Suprapubic skin (tissue), 4 donors: ENCODE measurements at places on chromosomes 1 and 21.

DNA sequence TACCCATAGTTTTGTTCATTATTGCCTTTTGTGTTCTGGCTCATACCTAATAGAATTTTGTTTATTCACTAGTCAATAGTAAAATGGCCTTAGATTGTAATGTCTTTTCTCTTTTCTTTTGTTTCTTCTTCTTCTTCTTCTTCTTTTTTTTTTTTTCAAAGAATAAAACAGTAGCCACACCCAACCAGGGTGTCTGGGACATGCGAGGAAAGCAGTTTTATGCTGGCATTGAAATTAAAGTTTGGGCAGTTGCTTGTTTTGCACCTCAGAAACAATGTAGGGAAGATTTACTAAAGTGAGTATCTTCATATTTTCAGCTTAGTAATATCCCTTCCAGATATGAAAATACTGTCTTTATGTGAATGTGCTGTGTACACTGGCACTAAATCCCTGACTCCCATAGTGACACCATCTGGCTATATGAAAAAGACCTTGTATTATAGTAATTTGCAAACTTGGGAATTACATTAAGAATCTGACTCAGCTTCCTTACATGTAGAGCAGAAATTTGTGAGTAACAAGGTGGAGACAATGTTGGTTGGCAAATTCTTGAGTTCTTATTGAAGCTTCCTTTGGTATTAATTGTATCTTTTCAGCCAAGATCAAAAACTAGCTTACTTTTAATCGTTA, 24.6 kb downstream of the AGO4 start:
- peaks cover 81% of the 10 kb centered on the region for H3K36me3 ChIP-seq
- no peak for DNase-seq
- peaks cover 6% of the 10 kb centered on the region for H3K4me1 ChIP-seq

DNA sequence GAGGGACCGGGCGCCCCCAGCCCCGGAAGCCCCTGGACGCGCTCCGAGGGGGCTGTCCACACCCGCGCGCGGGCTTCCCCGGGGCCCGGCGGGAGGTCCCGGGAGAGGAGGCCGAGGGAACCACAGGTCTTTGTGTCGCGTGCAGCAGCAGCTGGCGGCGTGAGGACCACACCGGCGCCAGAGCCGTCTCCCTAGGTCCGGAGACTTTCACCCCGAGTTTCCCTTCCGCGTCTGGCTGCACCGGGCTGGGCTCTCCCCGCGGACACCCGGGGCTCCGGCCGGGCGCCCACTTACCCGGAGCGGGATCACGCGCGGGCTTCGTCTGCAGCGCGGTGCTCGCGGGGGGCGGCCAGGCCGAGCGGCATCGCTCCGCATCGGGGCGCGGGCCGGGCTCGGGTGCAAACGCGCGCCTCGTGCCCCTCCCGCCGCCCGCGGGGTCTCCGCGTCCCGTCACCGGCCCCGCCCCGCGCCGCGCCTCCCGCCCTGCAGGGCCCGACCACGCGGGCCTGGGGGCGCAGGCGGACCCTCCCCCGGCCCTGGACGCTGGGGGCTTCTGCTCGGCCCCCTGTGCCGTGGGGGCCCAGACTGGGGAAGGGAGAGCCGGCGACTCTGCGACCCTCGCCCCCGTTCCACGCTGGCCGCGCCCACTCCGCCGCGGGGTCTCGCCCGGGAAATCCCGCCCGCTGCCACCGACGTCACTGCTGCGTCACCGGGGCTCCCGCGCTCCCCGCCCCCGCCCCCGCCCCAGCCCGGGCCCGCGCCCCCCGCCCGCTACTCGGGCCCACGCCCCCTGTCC, at the start of gene GNG4:
GNG4 (minus strand) TSS at position 417 of the 796 bp plus-strand sequence. CDS start 65,946 bp downstream, outside the sequence.
- H3K27ac ChIP-seq, result no peak within 1 kb of the TSS
- no peaks in the 10 kb centered on the region for H3K36me3 ChIP-seq
- no peak for DNase-seq

GRCh38 chr1:18603212-18603852, 27.3 kb upstream of the PAX7 start:
- no peaks in the 10 kb centered on the region for H3K36me3 ChIP-seq
- no peak for DNase-seq
- no peak overlapping the region for H3K27ac ChIP-seq
- no peak overlapping the region for H3K4me3 ChIP-seq
- H3K4me1 ChIP-seq, result peaks cover 9% of the 10 kb centered on the region

DNA sequence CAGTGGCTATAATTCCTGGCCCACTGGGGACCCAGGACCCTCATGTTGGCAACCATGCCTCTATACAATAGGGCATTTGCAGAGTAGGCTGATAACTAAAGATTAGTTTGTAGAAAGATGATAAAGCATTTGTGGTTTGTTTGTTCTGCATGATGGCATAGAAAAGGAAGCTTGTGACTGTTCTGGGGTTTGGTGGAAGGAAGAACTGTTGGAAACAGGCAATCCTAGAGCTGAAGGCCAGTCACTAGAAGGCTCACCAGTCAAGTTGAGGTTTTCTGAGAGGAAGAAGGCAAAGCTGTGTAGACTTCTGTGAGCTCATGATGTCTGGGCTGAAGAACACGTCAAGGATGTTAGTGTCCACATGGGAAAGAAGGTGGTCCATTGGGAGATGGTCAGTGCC, 140.3 kb upstream of the VANGL1 start:
- H3K36me3 ChIP-seq, result no peaks in the 10 kb centered on the region
- H3K27me3 ChIP-seq, result no peaks in the 10 kb centered on the region
- H3K4me1 ChIP-seq, result no peaks in the 10 kb centered on the region
- no peak for DNase-seq

GRCh38 chr21:46130831-46131587, 24.4 kb downstream of the FTCD start:
- H3K27ac ChIP-seq, result no peak overlapping the region
- H3K4me1 ChIP-seq, result no peaks in the 10 kb centered on the region
- H3K27me3 ChIP-seq, result no peaks in the 10 kb centered on the region
- H3K4me3 ChIP-seq, result no peak overlapping the region

GRCh38 chr1:198387587-198387986, 152.9 kb downstream of the ATP6V1G3 start:
- no peaks in the 10 kb centered on the region for H3K27me3 ChIP-seq
- H3K27ac ChIP-seq, result no peak overlapping the region
- no peaks in the 10 kb centered on the region for H3K4me1 ChIP-seq

DNA sequence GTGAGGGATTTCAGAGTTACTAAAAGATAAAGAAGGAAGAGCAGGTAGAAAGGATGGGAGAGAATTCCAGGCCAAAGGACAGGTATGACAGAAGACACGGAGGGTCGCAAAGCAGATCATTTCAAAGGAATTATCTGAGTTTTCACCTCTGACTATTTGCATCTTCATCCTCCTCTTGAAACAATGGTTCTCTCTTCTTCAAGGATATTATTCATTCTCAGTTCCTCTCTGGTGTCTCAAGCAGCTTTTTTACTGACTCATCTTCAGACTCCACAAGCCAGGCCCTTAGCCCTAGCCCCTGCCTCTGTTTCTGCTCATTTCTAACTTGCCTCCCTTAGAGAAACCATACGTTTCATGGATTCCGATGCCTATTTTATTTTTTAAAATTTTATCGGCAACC, 15.0 kb downstream of the DDX59 start:
- peaks cover 76% of the 10 kb centered on the region for H3K36me3 ChIP-seq
- H3K27me3 ChIP-seq, result no peaks in the 10 kb centered on the region

DNA sequence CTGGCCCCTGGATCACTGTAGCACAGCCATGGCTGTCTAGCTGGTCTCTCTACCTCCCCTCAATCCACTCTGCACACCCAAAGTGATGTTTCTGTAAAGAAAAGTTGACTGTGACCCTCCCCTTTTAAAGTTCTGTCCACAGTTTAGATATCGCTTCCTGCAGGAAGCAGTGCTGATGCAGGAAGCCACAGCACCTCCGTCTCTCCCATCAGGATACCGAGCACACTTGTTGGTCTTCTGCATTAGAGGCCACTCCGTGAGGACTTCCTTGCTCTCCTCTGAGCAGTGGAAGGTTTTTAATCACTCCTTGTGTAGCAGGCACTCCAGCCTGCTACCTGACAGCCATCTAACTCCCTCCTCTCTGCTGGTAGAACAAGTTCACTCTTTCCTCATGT, 69.5 kb downstream of the GADD45A start:
- H3K36me3 ChIP-seq, result no peaks in the 10 kb centered on the region
- H3K4me3 ChIP-seq, result no peak overlapping the region
- H3K4me1 ChIP-seq, result peaks cover 36% of the 10 kb centered on the region
- H3K27ac ChIP-seq, result no peak overlapping the region
